ENCODE measurements at places on chromosomes 6 and 20. TPM values are rescaled to one million over a fixed set of nuclear protein-coding genes. Genes with fewer than 3 reads are reported as not detected.

DNA sequence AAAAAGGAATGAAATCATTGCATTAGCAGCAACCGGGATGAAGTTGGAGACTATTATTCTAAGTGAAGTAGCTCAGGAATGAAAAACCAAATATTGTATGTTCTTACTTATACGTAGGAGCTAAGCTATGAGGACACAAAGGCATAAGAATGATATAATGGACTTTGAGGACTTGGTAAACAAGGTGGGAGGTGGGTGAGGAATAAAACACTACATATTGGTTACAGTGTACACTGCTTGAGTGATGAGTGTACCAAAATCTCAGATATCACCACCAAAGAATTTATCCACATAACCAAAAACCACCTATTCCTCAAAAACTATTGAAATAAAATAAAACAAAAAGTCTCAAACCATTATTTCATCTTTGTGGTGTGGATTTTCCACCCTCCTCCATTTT is 593.5 kb downstream of the TENT5A start:
- no peak for DNase-seq

- DNase-seq: no peak
Observed at GRCh38 chr6:166502453-166502852, 84.0 kb downstream of the RAMACL start.

GRCh38 chr20:34564833-34565232 is 6.3 kb downstream of the MAP1LC3A start:
- no peak for DNase-seq

DNA sequence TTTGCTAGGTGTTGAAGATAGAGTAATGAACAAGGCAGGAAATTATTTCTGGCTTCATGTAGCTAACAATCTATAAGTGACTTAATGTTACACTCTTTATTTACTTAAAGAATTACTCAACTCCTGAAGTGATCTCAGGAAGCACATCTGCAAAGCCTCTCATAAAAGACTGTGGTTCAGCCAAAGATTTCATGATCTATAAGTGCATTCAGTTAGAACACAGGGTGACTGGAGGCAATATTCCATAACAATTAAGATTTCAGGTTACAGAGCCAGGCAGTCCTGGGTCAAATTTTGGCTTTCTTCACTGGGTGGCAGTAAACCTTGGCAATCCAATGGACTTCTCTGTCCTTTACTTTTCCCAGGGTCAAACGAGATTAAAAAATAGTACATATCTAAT is 204.0 kb downstream of the TPBG start:
- no peak for DNase-seq

DNA sequence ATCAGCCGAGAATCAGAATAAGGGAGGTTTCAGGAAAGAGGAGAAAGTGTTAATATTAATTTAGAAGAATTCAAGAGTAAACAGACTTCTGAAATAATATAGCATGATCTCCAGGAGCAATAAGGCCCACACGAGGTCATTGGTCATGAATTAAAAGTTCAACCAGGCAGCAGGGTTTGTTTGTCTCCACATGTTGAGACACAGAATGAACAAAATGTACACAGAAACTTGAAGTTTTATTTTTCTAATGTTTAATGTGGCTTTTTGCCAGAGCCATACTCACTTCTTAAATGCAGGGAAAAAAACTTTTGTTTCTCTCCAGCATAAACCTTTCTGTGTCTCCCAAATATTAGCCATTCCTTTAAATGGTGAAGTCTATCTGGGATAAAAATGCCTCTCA is 504.5 kb downstream of the HDGFL1 start:
- DNase-seq: no peak

DNA sequence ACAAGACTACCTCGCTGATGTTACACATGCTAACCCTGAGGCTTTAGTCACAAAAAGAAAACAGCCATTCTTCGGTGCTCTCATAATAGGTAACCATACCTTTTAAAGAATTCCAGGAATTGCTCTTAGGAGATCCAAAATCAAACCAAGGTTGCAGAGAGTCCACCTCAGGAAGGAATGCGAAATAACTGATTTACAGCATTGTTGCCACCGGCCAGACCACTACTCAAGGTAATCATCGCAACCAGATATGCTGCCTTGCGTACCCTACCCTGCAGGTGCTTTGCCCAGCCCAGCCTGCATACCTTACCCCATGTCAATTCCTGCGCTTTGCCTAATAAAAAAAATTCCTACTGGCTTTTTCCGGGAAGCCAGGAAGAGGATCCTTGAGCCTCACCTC is 27.0 kb downstream of the NUP153 start:
- no peak for DNase-seq

- no peak for DNase-seq
Observed at GRCh38 chr20:47235111-47235510, 121.4 kb downstream of the ZMYND8 start.

GRCh38 chr20:59616306-59616705 is 12.0 kb downstream of the PHACTR3 start:
- no peak for DNase-seq

DNA sequence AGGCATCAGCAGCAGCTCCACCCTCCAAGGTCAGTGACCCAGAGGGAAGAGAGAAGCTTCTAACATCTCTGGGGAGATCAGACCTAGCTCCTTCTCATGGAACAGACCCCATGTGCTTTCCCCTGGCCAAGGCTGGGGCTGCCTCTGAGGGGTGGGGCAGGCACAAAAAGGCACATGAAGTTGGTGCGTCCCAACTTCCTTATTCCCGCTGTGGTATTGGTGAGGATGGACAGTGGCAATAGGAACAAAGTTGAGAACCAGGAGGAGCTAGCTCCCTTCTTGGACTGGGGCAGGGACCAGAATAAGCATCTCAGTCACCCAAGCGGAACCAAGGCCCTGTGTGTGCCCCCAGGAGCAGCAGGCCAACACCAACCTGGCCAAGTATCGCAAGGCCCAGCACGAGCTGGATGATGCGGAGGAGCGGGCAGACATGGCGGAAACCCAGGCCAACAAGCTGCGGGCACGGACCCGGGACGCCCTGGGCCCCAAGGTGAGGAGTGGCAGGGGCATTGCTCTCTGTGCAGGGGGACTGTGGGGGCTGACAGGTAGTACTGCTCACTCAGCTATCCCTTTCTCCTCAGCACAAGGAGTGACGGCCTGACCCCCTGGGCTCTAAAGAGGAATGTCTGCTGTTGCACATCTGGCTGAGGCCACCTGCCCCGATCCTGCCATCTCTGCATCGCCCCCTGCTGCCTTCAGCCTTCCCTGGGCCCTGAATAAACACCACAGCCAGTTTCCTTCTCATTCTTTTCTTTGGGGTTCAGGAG is 46.1 kb downstream of the MYH7B start:
- DNase-seq: no peak

Gene TMEM63B
- 54.1 TPM for total RNA-seq

Data from Panc1 (cell line).